ENCODE measurements at places on chromosomes 1 and 21.

DNA sequence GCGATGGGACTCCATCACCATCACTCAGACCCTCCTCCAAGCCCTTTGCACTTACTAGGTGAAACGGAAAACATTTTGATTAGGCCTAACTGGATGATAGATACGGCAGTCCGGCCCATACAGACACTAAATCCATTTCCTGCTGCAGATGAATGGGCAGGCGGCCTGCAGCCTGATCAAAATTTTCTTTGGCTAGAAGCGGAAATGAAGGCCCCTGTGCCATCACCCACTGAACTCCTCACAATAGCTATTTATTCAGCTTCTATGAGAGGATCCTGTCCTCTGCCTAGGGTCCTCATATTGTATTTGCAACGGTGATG lies 200.5 kb downstream of the OMA1 start:
- DNase-seq = no peak

GRCh38 chr1:116877141-116877818 lies 32.4 kb upstream of the PTGFRN start:
- DNase-seq = no peak

DNA sequence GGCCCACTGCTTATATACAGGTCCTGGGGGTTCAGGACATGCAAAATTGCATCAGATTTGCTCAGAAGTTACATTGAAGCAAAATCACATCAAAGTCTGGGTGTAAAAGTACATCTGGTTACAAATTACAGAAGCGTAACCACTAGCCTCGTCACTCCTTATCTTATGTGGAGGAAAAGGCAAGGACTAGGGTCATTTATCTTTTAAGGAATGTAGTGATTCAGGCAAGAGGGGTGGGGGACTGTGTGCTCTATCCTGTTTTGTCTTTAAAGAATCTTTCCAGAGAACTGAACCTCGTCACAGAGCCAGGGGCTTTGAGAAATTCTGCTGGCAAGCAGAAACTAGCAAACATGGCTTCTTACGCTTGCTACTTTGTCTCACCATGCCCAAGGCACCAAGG lies 61.1 kb upstream of the RAB4A start:
- no peak for DNase-seq

- DNase-seq = no peak
These were observed 8.3 kb upstream of the KIAA0040 start for GRCh38 chr1:175200678-175201521.

DNA sequence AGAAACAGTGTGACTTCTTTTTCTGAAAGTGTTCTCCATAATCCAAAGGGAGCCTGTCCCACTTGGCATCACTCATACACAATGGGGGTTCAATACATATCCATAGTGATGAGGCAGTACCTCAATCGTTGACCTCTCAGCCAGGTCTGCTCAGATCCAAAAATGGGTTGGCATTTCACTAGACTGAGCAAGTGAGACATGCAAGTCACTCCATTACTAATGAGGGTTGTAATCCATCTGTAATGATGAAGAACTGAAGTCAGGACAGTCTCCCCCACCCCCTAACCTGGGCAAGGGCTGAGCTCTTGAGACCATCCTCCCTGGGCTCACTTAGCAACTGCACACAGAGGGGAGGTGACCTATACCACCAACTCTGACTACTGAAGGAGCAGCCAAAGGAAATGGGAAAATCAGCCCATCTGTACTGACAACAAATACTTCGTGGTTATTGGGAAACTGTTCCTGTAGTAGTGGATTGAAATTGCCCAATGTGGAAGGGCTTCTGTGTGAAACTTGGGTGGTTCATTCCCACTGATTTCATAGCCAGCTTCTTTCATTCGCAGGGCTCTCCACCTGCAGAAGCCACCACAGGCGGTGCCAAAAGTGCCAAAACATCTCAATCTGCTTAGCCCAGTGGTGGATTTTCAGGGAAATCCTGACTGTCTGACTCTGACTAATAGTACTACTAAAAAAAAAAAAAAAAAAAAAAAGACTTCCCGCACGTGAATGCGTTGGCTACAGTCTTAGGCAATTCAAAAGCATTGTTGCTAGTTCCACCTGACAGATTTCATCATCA lies 5.0 kb downstream of the NGF start:
- no peak for DNase-seq
